Activated T-helper 1 cell treated with anti-CD3 and anti-CD28 coated beads, Interleukin-12 subunit alpha, Interleukin-12 subunit beta, Interleukin-2, Interleukin-4 antibody, amounts not matched to agents 30 ng/mL and 10 ng/mL and 1 ng/mL, durations not matched to agents 14 hours and 24 hours and 36 hours (primary cell): ENCODE measurements at places on chromosomes 5 and 9.

DNA sequence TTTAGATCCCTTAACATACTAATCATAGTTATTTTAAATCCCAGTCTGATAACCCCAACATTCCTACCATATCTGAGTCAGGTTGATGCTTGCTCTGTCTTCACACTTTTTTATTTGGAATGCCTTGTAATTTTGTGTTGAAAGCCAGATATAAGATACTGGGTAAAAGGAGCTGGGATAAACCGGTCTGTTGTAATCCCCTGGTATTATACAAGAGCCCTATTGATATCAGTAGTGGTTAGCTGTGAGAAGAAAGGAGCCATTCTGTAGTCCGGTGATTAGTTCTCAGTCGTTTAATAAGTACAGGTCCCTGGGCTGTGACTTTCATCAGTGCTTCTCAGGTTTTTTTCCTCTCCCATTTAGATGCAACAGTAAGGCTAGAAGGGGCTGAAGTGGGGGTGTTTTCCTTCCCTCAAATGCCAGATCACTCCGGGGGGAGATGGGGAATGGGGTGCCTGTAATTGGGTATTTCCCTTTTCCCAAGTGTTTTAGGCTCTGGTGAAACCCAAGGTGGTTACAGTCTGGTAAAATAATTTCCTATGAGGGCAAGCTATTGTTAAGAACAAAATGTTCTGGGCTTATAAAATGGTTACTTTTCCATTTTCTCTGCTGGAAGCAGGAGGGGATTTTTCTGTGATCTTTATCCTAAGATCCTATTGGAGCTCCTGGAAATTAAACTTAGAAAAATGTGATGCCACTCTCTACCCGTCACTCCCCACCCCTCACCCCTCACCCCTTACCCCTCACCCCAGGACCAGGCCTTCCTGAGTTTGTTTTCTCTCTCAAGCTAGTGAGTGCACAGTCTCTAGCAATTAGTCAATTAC lies 72.7 kb downstream of the KCNN2 start:
- no peaks in the 10 kb centered on the region for H3K36me3 ChIP-seq
- no peak overlapping the region for H3K27ac ChIP-seq
- H3K4me1 ChIP-seq, result no peaks in the 10 kb centered on the region
- H3K27me3 ChIP-seq, result no peaks in the 10 kb centered on the region
- no peak overlapping the region for H3K4me3 ChIP-seq

- H3K4me3 ChIP-seq, result no peak overlapping the region
- no peaks in the 10 kb centered on the region for H3K36me3 ChIP-seq
- H3K4me1 ChIP-seq, result no peaks in the 10 kb centered on the region
These were observed 255.2 kb downstream of the CRB2 start for GRCh38 chr9:123611226-123611625.

DNA sequence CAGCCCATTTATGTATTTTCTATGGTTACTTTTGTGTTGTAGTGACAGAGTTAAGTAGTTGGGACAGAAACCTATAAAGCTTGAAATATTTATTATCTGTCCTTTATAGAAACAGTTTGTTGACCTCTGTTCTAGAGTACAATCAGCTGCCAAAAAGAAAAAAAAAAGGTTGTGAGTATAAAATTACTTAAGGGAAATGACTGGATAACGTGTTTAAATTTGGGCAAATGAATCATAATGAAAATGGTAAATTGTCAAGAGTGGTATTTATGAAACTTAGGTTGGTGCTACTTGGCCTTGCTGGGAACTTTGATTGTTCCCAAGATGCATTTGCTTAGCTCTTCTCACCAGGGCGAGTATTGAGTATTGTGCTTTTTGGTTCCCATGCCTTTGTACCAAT lies 70.2 kb upstream of the IL6ST start:
- H3K4me1 ChIP-seq, result peaks cover 40% of the 10 kb centered on the region
- peaks cover 5% of the 10 kb centered on the region for H3K27me3 ChIP-seq
- H3K27ac ChIP-seq, result no peak overlapping the region
- H3K4me3 ChIP-seq, result no peak overlapping the region

- no peak overlapping the region for H3K27ac ChIP-seq
- no peaks in the 10 kb centered on the region for H3K4me1 ChIP-seq
- no peaks in the 10 kb centered on the region for H3K27me3 ChIP-seq
- H3K36me3 ChIP-seq, result no peaks in the 10 kb centered on the region
- no peak overlapping the region for H3K4me3 ChIP-seq
- DNase-seq, result no peak
These were observed 143.5 kb upstream of the DAPK1 start for GRCh38 chr9:87354147-87354546.

DNA sequence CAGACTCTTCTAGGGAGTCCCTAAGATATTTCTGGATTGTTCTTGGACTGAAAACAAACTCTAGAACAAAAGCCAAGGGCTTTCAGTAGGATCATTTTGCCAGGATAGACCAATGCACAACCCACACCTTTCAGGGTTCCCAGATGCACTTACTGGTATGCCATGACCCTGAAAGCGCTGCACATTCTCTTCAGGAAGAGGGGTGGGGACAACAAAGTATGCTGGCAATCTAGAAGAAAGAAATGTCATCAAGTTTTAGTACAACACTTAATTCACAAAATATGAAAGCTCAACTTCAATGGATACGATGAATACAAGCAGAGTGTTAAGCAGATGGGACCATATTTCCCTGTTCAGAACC lies 57.2 kb downstream of the MTMR12 start:
- peaks cover 39% of the 10 kb centered on the region for H3K36me3 ChIP-seq
- no peak overlapping the region for H3K27ac ChIP-seq
- no peaks in the 10 kb centered on the region for H3K27me3 ChIP-seq

DNA sequence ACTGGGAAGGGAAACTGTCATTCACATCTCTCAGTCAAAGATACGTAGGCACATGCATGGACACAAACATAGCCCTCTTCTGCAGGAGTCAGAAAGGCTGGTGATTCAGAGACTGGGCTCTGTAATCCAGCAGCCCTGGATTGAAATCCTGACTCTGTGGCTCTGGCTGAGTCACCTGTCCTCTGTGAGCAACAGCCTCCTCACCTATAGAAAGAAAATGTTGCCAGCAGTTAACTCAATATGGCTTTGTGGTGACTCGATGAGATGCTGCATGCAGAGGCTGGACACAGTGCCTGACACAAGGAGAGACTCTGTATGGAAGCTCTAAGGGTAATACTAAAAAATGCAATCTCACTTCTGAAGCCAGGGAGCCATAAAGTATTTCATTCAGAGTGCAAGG lies 23.9 kb upstream of the CDKN2AIPNL start:
- no peak for DNase-seq
- peaks cover 2% of the 10 kb centered on the region for H3K27me3 ChIP-seq
- H3K36me3 ChIP-seq, result no peaks in the 10 kb centered on the region
- no peak overlapping the region for H3K27ac ChIP-seq

DNA sequence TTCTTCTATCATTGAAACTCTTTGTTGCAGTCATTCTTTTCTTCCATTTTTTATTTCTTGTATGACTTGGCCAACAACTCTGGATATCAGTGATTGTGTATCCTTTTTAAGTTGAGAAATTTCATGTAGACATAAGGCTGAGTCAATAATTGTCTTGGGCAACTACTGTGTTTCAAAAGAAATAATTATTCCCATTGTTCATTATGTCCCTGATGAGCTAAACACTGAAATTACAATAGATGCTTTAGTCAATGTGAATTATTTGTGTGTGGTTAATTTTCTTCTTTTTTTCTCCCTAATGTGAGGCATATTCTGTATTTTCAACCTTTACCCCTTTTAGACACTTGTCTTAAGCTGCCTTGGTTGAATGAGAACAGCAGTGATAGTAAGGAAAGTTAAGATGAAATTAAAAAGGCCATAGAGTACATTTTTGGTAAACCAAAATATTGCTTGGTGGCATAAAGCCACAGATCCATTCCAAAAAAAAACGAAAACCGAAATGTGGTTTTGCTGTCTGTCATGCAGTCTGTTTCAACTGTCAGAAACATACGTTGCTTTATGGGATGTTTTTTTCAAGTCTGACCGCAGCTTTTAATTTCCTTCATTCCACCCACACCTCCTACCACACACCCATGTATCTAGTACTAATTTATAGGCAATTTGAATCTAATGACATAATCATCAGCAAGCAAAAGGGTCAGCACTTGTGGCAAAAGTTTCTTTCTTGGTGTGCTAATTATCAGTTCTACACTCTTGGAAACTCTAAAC lies 21.1 kb downstream of the TLE4 start:
- H3K36me3 ChIP-seq, result peaks cover 18% of the 10 kb centered on the region
- DNase-seq, result peak; percentile 14
- peaks cover 49% of the 10 kb centered on the region for H3K4me1 ChIP-seq
- H3K27ac ChIP-seq, result peak overlapping the region; percentile 19
- H3K27me3 ChIP-seq, result peaks cover 16% of the 10 kb centered on the region
- no peak overlapping the region for H3K4me3 ChIP-seq

DNA sequence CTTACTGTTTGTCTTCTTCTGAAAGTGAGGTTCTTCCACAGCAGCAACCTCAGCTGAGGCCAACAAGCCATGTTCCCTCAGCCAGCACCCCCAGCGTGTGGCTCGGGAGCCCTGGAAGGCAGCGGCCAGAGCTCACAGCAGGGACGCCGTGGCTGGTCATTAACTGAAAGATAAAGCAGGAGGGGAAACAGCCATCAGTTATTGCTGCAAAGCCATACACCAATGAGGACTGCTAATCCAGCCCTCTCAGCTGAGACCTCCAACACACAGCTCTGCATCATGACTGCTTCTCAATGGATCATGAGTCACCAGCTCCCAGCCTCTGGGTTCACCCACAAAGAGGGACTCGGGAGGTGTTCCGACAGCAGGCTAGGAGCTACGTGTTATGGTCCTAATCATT lies 24.3 kb downstream of the ABCA1 start:
- no peak for DNase-seq
- H3K27me3 ChIP-seq, result no peaks in the 10 kb centered on the region
- H3K27ac ChIP-seq, result no peak overlapping the region
- H3K4me1 ChIP-seq, result no peaks in the 10 kb centered on the region
- H3K36me3 ChIP-seq, result no peaks in the 10 kb centered on the region
- no peak overlapping the region for H3K4me3 ChIP-seq

- H3K36me3 ChIP-seq, result no peaks in the 10 kb centered on the region
- no peak for DNase-seq
- H3K4me3 ChIP-seq, result no peak overlapping the region
- H3K27ac ChIP-seq, result no peak overlapping the region
These were observed 46.1 kb downstream of the ENC1 start for GRCh38 chr5:74594137-74595040.

- H3K4me1 ChIP-seq, result no peaks in the 10 kb centered on the region
- no peak overlapping the region for H3K27ac ChIP-seq
- H3K27me3 ChIP-seq, result no peaks in the 10 kb centered on the region
- H3K4me3 ChIP-seq, result no peak overlapping the region
These were observed 267.8 kb downstream of the TMEM161B start for GRCh38 chr5:88000877-88001276.

DNA sequence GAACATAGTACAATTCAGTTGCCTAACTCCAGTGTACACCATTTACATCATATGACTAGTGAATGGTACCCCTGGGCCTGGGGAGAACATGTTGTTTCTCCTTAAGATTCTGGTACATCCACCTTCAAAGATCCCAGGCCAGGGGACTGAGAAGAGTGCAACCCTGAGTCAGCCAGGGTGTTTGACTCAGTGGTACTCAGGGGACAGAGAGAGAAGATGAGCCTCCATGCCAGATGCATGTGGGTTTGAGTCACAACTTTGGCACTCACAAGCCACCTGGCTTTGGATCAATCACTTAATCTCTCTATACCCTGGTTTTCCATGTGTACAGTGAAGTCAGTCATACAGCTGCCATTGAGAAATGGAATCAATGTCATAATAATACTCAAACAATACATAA lies 53.7 kb downstream of the MAP1B start:
- no peak overlapping the region for H3K4me3 ChIP-seq
- H3K27me3 ChIP-seq, result peaks cover 11% of the 10 kb centered on the region
- H3K27ac ChIP-seq, result no peak overlapping the region

DNA sequence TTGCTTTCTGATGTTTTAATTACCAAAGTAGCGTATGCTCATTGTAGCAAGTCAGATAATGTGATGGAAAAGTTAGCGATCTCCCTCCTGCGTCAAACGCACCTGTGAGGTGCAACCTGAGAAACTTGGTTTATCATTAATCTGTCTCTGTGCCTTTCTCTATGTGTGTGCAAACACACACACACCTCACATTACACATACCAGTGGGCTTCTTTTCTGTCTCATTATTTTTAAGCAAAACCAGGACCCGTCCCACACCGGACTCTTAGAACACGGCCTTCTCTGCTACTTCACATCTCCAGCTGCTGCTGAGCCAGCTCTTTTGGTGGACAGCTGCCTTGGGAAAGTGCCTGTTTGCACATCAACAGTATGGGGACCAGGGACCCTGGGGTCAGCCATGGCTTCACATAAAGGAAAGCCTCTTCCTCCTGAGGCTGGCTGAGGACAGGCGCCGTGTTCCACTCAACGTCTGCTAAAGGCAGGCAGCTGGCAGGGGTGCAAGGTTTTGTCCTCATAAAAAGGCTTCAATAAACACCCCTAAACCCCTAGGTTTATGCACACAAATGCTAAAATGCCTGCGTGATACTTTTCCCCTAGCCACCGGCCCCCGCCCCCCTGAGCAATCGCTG lies 44.2 kb downstream of the MRPL36 start:
- no peak overlapping the region for H3K27ac ChIP-seq
- DNase-seq, result no peak
- H3K36me3 ChIP-seq, result no peaks in the 10 kb centered on the region
- no peaks in the 10 kb centered on the region for H3K4me1 ChIP-seq
- no peak overlapping the region for H3K4me3 ChIP-seq
- H3K27me3 ChIP-seq, result peaks cover 2% of the 10 kb centered on the region

DNA sequence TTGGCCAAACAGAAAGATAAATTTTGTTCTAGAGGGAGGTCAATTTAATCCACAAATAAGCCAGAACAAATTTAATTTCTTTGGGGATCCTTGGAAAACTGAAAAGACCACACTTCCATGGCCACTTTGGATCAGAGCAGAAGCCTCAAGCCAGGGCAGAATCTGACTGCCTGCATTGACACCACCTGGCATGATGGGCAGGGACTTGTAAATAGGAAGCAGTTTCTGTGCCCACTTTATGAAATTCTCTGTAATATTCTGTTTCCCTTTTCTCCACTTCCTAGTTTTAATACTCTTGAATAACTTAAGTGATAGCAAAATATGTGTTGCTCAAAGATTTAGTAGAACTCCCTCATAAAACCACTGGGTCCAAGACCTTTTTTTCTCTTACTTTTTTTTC lies 6.7 kb upstream of the TMEM252 start:
- peaks cover 10% of the 10 kb centered on the region for H3K4me1 ChIP-seq
- H3K27ac ChIP-seq, result no peak overlapping the region
- H3K36me3 ChIP-seq, result no peaks in the 10 kb centered on the region
- H3K27me3 ChIP-seq, result peaks cover 12% of the 10 kb centered on the region
- no peak for DNase-seq

DNA sequence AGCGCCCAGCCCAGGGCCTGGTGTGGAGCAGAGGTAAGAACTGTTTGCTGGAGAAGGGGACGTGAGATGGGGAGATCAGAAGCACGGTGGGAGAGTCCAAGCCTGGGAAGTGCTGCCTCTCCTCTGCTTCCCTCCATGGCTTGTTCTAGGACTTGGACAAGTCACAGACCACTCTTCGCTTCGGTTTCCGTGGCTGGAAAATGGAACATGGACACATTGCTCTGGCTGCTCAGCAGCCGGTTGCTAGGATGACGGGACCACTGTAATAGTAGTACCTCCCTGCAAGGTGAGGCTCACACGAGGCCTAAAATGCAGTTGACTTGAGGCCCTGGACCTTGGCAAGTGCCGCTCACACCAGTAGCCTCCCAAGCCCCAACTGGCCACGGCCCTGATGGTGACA lies 175.8 kb upstream of the FSTL4 start:
- peaks cover 20% of the 10 kb centered on the region for H3K27me3 ChIP-seq
- no peaks in the 10 kb centered on the region for H3K4me1 ChIP-seq
- no peak for DNase-seq
- H3K4me3 ChIP-seq, result no peak overlapping the region
- H3K36me3 ChIP-seq, result no peaks in the 10 kb centered on the region
